Tibial artery (tissue), 4 donors: ENCODE measurements at places on chromosomes 4 and X.
A peak's percentile ranks its signal among the peaks of the same experiment; 100 is the strongest.

DNA sequence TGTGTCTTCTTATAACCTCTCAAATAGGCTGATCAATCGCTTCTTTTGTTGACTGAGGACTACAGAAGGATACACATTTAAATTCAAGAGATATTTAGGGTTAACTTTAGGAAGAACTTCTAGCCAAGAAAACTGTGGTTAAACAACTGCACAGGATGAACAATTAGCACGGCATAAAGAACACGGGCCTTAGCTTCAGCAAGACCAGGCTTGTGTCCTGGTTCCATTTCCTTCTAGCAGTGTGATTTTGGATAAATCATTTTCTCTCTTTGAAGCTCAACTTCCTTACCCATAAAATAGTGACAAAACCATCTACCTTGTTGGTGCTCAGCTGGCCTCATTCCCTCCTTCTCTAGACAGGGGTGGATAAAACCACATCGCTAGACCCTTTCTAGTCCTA is 117.6 kb downstream of the TSPAN5 start:
- no peaks in the 10 kb centered on the region for H3K27me3 ChIP-seq
- DNase-seq = no peak
- H3K36me3 ChIP-seq = no peaks in the 10 kb centered on the region
- no peak overlapping the region for H3K4me3 ChIP-seq
- H3K4me1 ChIP-seq = no peaks in the 10 kb centered on the region

DNA sequence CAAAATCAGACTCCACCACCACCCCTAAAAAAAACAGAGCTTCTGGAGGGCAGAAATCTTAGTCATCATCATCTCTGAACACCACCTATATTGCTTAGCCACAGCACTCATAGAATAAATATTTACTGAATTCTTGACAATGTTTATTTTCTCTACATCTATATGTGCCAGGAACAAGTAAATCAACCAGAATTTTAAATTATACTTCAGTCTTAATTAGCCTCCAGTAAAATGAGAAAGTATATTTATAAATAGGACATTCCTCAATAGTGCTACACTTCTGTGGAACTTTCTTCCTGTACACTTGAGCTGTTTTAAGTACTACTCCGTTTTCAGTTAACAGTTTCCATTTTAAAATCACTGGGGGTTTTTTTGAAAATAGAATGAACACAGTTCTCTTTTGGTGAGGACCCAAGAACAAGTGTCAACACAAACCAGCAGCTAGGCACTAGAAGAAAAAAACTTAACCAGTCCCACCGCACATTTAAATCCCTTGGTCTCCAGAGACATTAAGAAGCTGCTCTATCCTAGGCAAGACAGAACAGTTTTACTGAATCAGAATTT is 25.5 kb downstream of the SMIM14 start:
- peaks cover 12% of the 10 kb centered on the region for H3K36me3 ChIP-seq
- no peak overlapping the region for H3K4me3 ChIP-seq
- peak overlapping the region; percentile 71 for H3K27ac ChIP-seq
- H3K4me1 ChIP-seq = peaks cover 68% of the 10 kb centered on the region

- no peak for DNase-seq
- no peaks in the 10 kb centered on the region for H3K27me3 ChIP-seq
- no peak overlapping the region for H3K4me3 ChIP-seq
- H3K4me1 ChIP-seq = no peaks in the 10 kb centered on the region
- H3K27ac ChIP-seq = no peak overlapping the region
- H3K36me3 ChIP-seq = peaks cover 39% of the 10 kb centered on the region
These were observed 46.9 kb upstream of the MSANTD1 start for GRCh38 chr4:3201718-3202702.

DNA sequence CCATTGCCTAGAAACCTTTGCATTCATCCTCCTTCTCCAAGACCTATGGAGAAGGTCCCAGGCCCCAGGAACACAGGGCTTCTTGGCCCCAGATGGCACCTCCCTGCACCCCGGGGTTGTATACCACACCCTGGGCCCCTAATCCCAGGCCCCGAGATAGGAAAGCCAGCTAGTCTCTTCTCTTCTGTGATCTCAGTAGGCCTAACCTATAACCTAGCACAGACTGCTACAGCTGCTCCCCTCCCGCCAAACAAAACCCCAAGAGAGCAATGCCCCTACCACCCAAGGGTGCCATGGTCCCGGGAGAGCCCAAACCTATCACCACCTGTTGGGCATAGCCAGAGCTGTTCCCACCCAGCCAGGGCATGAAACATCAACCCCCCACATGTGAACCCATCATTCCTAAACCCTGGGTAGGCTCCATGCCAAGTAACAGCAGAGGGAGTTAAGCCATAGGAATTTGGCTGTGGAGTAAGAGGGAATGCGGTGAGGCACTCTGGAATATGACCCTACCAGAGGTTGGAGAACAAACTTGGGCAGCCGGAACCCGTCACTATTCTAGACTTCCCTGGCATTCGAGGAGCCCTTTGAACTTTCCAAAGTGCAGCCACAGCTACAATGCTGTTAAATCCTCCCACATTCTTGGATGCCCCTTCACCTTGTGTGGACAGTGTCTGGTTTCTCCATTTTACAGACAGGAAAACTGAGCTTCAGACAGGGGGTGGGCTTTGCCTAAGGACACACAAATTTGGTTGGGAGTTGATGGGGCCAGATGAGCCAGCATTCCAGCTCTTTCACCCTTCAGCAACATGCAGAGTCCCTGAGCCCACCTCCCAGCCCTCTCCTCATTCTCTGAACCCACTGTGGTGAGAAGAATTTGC is 10.9 kb upstream of the SASH3 start:
- no peak for DNase-seq
- H3K36me3 ChIP-seq = no peaks in the 10 kb centered on the region
- no peaks in the 10 kb centered on the region for H3K4me1 ChIP-seq
- H3K4me3 ChIP-seq = no peak overlapping the region

GRCh38 chrX:150688911-150689451 is 4.2 kb upstream of the MTMR1 start:
- H3K4me3 ChIP-seq = no peak overlapping the region
- no peaks in the 10 kb centered on the region for H3K4me1 ChIP-seq
- no peak for DNase-seq
- H3K27me3 ChIP-seq = no peaks in the 10 kb centered on the region
- H3K27ac ChIP-seq = no peak overlapping the region

DNA sequence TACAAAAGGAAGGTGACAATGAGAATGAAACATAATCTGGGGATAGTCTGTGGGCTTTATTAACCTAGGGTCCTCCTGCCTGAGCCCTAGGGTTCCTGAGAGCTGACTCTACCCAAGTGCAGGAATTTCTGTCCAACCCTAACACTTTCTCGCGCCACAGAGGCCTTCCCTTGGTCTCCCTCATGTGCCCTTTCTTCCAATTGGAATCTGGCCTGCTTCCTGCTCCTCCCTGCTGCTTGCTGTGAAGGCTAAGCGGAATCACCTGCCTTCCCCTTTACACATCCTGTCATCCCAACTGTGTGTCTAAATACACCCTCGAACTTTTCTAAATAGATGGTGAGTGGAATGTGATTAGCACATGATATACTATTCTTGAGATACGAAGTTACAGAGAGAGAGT is 5.9 kb downstream of the MAGEA11 start:
- no peaks in the 10 kb centered on the region for H3K27me3 ChIP-seq
- no peaks in the 10 kb centered on the region for H3K4me1 ChIP-seq
- H3K36me3 ChIP-seq = no peaks in the 10 kb centered on the region
- no peak overlapping the region for H3K27ac ChIP-seq
- no peak for DNase-seq
- H3K4me3 ChIP-seq = no peak overlapping the region

GRCh38 chr4:164402554-164402953 is 351.4 kb upstream of the SMIM31 start:
- H3K27me3 ChIP-seq = no peaks in the 10 kb centered on the region
- no peaks in the 10 kb centered on the region for H3K4me1 ChIP-seq
- no peak overlapping the region for H3K27ac ChIP-seq
- H3K36me3 ChIP-seq = no peaks in the 10 kb centered on the region

DNA sequence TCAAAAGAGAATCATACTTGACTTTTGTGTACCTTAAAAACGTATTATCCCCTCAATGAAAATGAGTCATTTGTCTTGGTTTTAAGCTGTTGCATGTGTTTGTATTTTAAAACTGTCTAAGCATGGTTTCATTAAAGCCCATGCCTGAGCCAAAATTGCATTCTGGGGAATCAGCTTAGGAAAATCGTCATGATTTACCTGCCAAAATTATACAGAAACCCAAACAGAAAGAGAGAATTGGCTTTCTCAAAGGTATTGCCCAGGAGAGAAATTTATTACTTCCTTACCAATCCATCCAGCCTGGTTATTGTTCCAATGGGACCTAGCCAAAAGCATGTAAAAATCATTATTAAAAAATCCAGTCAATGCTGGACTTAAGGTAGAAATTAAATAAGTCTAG is 37.6 kb downstream of the GPR174 start:
- no peaks in the 10 kb centered on the region for H3K4me1 ChIP-seq
- H3K27me3 ChIP-seq = no peaks in the 10 kb centered on the region
- no peak overlapping the region for H3K27ac ChIP-seq
- DNase-seq = no peak
- H3K4me3 ChIP-seq = no peak overlapping the region

- no peak overlapping the region for H3K27ac ChIP-seq
- H3K27me3 ChIP-seq = no peaks in the 10 kb centered on the region
- no peak for DNase-seq
- no peak overlapping the region for H3K4me3 ChIP-seq
These were observed 208.6 kb upstream of the SFRP2 start for GRCh38 chr4:153997516-153997915.

GRCh38 chr4:1887052-1887451 is 15.9 kb downstream of the NSD2 start:
- DNase-seq = no peak
- no peaks in the 10 kb centered on the region for H3K4me1 ChIP-seq
- H3K36me3 ChIP-seq = no peaks in the 10 kb centered on the region
- H3K27ac ChIP-seq = no peak overlapping the region
- H3K4me3 ChIP-seq = no peak overlapping the region
- no peaks in the 10 kb centered on the region for H3K27me3 ChIP-seq

GRCh38 chrX:781224-782204 is 150.9 kb downstream of the SHOX start:
- H3K4me3 ChIP-seq = no peak overlapping the region
- H3K36me3 ChIP-seq = no peaks in the 10 kb centered on the region
- H3K4me1 ChIP-seq = no peaks in the 10 kb centered on the region
- DNase-seq = peak; percentile 23
- no peaks in the 10 kb centered on the region for H3K27me3 ChIP-seq
- H3K27ac ChIP-seq = no peak overlapping the region

GRCh38 chr4:98967786-98968329 is 27.7 kb upstream of the METAP1 start:
- H3K4me3 ChIP-seq = no peak overlapping the region
- no peak for DNase-seq
- no peaks in the 10 kb centered on the region for H3K36me3 ChIP-seq
- H3K27me3 ChIP-seq = no peaks in the 10 kb centered on the region

DNA sequence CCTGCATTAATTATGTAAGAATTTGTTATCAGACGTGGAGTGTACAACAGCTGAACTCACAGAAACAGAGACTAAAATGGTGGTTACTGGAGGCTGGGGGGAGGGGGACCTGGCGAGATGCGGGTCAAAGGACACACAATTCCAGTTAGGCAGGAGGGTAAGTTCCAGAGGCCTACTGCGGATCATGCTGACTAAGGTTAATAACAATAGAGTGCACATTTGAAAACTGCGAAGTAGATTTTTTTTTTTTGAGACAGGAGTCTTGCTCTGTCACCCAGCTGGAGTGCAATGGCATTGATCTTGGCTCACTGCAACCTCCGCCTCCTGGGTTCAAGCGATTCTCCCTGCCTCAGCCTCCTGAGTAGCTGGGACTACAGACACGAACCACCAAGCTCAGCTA is 7.6 kb downstream of the AGA start:
- no peaks in the 10 kb centered on the region for H3K27me3 ChIP-seq
- no peak overlapping the region for H3K27ac ChIP-seq
- peaks cover 20% of the 10 kb centered on the region for H3K36me3 ChIP-seq
- DNase-seq = no peak
